ENCODE measurements at places on chromosomes 11 and 22.

- no peak for DNase-seq
These were observed 218.1 kb upstream of the SORL1-AS1 start for GRCh38 chr11:121670805-121671282.

- DNase-seq, result no peak
These were observed 85.0 kb upstream of the RCN1 start for GRCh38 chr11:32005786-32006416.

GRCh38 chr22:46626911-46627805 lies 7.0 kb downstream of the GRAMD4 start:
- no peak for DNase-seq

DNA sequence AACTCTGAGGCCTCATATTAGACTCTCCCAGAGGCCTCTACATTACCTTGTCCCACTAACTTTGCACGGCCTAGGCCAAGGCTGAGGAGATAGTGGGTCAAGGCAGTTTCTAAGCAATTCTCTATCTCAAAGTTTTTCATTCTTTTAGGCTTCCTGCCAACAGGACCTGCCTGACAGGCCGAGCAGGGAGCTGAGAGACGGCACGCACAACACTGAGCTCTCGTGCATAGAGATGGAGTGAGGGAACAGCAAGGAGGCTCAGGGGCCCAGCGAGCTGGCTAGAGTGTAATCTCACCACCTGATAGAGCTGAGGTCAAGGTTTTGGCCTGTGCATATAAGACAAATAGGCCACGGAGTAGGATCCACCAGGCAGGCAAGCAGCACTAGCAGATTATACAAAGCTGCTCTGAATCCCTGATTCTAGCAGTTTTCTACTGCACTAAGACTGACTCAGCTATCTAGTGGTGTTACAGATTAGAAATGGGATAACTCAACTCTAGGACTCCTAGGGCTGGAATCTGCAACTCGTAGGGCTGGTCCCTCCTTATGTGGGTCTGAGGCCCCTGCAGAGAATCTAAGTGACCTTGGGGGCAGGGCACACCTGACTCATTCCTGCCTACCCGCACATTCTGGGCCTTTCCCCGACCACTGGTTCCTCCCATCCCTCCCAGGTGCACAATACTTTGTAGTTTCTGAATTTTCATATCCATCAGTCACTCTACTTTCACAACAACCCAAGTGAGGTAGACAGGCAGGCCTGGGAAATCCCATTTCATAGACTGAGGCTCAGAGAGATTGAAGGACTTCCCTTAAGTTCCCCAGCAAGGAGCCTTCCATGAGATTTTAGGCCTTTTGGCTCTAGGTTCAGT lies 1.7 kb downstream of the CYB5R2 start:
- DNase-seq, result no peak

DNA sequence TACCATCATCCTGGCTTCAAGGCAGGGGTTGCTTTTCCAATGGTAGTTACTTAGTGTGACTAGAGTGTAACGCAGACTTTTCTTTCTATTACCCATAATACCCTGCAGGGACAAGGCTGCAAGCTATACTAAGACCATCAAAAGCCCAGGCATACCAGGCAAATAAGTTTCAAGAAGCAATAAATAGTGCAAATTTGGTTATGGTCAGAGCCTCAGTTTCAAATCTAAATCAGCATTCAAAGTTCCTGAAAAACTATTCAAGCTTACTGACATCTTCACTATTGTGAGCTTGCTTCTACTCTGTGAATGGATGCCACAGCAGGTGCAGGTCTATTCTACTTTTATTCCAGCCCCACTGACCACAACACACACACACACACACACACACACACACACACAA lies 2.5 kb upstream of the HBB start:
- no peak for DNase-seq

- DNase-seq, result no peak
These were observed 14.1 kb downstream of the HRAS start for GRCh38 chr11:521177-521688.

GRCh38 chr11:95291946-95292345 lies 60.9 kb upstream of the SESN3 start:
- no peak for DNase-seq

DNA sequence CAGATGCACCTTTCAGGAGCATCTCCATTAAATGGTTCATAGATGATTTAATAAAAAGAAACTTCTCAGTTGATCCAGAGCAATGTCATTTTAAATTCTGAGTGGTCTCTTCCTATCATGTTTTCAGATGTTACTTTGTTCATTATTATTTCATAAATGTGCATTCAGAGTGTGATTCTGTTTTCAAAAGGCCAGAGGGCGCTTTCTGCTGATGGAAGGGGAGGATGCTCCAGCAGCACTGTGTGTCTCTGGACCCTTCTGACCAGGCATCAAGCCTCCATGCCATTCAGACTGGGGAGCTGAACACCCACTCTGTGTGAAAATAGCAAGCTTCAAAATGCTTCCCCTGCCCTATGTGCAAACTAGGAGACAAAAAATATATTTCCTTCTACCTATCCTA lies 23.9 kb upstream of the CRTAM start:
- DNase-seq, result no peak

DNA sequence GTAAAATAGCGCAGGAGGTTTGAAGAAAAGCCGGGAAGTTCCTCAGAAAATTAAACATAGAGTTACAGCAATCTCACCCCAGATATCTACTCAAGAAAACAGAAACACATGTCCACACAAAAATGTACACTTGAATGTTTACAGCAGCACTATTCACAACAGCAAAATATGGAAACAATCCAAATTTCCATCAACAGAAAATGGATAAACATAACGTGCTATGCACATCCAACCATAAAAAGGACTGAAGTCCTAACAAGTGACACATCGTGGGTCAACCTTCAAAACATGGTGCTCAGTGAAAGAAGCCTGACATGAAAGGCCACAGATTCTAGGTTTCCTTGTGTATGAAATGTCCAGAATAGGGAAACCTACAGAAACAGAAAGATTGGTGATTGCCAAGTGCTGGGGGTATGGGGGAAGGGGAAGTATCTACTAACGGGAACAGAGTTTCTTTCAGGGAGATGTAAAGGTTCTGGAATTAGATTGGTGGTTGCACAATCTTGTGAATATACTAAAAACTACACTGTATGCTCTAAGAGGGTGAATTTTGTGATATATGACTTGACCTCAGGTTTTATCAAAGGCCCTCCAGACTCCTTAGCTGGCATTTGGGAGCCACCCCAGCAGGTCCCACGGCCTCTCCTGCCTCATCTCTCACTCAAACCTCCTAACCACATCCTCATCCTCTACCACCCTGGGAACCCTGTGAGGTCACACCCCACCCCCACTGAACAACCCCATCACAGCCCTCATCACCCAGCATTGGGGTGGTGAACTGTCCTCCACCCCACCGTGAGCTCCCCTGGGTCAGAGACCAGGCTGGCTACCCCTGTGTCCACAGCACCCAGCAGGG lies 69.2 kb upstream of the PRR5 start:
- DNase-seq, result no peak

- no peak for DNase-seq
These were observed 14.2 kb downstream of the UCP2 start for GRCh38 chr11:73968356-73968966.

GRCh38 chr11:21144531-21144930 lies 475.1 kb downstream of the NELL1 start:
- no peak for DNase-seq

DNA sequence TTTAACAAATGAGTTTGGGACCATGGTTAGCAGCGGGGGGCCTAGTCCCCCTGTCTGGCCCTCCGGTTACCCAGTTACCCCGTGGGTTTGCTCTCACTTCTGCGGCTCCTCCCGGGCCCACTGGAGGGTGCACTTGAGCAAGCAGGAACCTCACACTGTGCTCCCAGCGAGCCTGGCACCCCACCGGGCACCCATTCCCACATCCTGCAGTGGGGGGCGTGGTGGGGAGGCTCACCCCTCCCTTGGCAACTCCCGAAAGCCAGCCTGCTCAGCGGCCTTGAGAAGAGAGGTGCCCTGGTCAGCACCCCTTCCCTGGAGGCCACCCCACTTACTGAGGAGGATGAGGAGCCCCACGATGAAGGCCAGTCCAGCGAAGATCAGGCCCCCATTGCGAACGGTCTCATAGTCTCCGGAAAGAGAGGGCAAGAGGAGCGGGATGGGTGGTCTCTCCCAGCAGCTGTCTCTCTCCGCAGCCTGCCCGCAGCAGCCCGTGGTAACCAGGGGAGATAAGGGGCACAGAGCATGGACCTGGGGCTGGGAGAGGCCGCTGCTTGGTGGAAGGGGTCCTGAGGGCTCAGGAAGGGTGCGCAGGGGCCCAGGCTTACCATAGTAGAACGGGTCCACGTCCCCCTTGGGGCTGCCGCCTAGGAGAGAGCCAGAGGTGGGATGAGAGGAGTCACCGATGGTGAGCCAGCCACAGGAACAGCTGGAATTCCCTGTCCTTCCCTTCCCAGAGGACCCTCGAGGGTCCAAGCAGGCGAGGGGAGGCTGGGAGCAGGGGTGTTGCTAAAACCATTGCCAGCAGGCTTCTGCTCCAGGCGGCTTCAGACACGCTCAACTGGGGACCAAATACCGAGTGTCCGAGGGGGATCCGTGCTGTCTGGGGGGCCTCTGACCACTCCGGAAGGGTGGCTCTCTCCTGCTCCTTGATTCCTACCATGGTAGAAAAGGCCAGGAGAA lies 2.2 kb downstream of the FXYD2 start:
- DNase-seq, result no peak

DNA sequence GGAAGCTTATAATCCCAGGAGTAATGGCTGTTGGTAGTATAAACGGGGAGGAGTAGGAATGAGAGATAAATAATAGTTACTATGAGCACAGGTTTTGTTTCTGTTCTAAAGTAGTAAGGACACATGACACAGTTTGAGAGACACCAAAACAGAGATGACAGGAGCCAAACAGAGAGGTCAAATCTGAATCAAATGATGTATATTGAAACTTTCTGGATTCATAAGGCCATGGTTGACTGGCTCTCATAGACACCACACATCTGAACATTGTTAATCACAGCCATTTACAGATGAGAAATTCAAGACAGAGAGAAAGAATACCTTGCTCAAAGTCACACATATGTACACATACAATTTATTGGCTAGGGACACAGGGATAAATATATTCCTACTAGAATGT lies 63.4 kb upstream of the UCP3 start:
- no peak for DNase-seq

DNA sequence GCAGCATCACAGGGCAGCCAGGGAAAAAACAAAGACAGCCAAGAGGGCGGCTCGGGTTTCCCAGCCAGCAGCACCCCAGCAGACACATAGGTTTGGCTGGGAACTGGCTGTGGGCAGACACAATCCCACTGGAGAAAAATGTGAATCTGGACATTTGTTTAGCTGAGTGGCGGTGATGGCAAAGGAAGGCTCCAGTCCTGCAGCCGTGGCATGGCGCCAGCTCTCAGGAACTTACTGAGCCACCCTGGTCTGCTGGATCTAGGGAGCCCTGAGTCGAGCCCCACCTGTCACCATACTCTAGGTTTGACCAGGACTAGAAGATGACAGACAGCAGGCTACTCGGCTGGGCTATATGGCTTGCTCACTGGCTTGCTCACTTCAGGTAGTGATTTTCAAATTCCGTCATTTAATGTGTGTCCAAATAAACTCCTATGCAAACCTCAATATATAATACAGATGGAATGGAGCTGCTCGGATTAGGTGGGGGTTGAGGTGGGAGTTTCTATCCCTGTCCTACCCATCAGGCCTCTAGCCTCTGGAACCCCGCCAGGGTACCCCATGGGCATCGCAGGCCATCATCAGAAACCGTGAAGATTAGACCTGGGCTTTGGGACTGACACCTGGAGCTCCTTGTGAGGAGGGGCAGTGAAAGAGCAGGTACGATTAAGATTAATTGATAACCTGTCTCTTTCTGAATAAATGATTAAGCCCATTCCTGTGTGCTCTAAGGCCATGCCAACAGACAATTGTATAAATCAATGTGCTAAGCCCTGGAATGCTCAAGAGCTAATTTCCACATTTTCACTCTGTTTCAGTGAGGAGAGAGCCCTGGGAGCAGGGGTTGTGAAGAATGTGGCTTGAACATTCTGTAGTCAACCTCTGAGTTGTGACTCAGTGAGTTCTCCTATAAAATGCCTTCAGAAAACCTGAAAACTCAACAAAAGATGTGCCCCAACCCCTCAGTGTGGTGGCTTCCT lies 42.5 kb downstream of the GALNT18 start:
- DNase-seq, result no peak
